ENCODE measurements at places on chromosomes 1 and 21.

GRCh38 chr1:230268371-230269170, 157.6 kb downstream of the PGBD5 start:
- no peak for DNase-seq

DNA sequence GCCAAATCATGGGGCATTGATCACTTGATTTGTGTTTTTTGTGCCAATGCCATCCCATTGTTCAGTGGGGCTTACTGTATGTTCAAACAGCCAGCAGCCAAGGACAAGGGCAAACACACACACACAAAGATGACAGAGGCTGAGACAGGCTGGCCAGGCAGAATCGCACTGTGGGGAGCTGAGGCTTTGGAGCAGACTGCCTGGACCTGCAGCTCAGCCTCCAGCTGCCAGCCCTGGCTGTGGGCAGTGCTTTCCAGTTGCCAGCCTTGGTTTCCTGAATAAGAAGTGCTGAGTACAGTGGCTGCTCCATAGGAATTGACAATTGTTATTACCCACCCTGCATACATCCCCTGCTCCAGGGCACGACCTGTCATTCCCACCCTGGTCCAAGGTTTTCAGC, 16.9 kb upstream of the PCP4 start:
- no peak for DNase-seq

DNA sequence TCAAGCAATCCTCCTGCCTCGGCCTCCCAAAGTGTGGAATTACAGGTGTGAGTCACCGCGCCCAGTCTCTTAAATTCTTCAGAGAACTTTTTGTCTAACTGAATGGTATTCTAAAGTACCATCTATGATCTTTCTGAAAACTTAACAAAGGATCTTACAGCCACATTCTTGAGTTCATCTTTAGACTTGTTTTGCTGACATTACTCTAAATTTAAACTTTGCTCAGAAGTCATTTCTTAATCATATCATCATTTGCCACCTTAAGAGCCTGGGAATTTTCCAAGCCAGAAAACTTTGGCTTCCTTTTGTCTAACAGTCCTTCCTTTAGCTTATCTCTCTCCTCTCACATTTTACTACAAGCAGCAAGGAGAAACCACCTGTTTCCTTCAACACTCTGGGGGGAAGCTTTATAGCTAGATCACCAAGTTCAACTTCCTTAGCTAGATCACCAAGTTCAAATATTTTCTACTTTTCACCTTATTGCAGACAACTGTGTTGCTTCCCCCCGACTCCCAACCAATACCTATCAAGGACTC, 5.4 kb upstream of the ZBTB8A start:
- DNase-seq: no peak

DNA sequence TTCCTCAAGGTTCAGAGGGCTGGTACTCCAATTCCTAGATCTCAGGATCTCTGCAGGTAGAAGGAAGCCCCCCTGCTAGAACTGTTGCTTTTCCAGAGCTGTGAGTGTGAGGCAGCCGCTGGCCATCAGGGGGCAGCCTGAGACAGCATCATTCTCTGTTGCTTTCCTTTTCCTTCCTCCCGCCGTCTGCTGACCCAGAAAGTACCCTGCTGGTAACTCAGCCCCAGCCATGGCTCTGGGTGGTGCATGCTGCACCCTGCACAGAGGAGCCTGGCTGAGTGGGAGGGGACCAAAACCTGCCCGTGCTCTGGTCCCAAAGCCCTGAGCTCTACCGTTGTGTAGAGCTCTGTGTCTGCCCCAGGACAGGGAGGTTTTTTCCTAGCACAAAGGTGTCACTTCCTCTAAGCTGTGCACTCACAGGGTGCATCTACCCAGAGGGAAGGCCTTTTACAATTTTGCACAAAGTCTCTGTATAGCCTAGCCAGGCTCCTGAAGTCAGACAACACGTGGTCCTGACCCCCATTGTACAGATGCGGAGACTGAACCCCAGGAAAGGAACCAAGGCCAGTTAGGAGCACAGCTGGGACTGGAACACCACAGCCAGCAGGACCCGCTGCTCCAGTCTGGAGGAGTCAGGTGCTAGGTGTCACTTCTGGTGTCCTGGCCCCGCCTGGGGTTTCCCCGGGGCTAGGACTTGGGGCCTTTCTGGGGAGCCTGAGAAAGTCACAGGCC, 5.6 kb upstream of the FAM131C start:
- peak; percentile 30 for DNase-seq

DNA sequence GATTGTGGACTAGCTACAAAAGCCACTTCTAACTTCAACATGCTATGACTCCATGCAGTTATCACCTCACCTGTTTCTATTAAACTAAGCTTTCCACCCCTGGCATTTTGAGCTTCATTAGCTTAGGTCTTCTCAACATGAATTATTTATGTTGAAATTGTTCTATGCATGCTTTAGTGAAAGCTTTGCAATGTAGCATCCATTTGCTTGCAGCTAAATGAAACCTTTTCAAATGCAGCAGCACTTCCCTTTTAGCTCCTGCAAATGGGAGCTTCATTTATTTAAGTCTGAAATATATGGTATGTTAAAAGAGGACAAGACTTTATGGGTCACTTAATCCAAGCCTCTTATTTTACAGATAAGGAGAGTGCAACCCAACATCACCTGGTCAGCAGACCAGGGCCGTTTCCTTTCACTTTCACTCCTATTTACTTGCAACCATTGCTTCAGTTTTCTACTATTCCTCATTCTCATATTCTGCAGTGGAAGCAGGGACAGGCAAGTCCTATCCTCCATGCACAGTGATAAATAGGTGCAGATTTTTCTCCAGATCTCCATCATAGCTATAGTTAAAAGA, 56.4 kb upstream of the SAMSN1 start:
- DNase-seq: no peak

- DNase-seq: no peak
Observed at GRCh38 chr1:82485591-82486369, 685.0 kb downstream of the ADGRL2 start.

DNA sequence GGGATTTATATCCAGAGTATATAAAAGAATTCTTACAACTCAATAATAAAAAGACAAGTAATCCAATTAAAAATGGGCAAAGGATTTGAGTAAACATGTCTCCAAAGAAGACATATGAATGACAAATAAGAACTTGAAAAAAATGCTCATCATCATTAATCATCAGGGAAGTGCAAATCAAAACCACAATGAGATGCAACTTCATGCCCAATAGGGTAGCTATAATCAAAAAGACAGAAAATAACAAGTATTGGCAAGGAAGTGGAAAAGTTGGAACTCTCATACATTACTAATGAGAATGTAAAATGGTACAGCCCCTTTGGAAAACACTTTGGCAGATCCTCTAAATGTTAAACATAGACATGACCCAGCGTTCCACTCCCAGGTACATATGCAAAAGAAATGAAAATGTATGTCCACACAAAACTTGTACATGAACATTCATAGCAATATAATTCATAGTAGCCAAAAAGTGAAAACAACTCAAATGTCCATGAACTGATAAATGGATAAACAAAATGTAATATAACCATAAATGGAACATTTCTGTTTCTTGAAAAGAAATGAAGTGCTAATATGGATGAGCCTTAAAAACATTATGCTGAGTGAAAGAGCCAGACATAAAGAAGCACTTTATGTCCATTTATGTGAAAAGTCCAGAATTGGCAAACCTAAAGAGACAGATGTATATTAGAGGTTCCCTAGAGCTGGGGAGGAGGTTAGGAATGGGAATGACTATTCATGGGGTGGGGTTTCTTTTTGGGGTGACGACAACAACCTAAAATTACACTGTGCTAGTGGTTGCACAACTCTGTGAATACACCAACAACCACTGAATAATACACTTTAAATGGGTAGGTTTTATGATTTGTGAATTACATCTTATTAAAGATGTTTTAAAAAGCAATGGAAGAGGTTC, 259.7 kb downstream of the RHOU start:
- DNase-seq: no peak

DNA sequence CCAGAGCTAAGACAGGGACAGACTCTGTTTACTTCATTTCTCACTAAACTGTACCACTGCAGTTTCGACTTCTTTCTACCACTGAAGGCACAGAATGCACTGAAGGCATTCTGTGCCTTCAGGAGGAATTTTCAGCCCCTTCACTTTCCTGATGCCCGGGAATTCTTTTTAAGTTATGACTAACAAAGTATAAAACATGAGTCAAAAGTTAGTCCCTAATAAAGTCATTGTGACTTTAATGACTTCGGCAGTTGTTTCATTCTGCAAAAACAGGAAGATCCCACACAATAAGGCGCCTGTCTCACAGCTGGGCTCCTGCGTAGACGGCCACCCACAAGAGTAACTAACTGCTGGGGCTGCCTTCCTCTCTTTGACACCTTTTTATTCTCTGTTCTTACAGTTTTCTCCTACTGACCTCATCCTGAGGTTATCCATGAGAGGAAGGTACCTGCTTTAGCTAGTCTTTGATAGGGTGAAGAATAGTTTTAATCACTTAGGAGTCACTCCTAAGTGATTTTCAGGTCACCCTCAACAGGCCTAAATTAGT, 183.9 kb upstream of the SGIP1 start:
- no peak for DNase-seq

DNA sequence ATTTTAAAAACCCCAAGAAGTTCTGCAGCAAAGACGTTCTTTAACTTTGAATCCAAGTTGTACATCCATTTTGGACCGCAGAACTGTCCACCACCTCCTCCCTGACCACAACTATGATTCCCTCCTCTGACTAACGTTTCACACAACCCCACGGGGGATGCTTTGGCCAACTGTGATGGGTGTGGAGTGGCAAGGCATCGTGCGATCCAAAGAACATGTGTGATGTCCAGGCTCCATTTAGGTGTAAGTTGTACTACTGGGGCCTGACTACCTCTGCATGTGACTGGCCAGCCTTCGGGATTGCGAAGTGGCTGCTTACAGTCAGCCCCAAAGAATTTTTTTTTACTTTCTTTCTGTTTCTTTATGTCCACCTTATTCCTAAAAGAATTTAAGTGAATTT, 6.7 kb downstream of the KCNJ15 start:
- no peak for DNase-seq

GRCh38 chr1:233620065-233620464, 6.2 kb downstream of the KCNK1 start:
- DNase-seq: no peak

GRCh38 chr1:9904596-9904995, 5.5 kb downstream of the CTNNBIP1 start:
- DNase-seq: no peak

DNA sequence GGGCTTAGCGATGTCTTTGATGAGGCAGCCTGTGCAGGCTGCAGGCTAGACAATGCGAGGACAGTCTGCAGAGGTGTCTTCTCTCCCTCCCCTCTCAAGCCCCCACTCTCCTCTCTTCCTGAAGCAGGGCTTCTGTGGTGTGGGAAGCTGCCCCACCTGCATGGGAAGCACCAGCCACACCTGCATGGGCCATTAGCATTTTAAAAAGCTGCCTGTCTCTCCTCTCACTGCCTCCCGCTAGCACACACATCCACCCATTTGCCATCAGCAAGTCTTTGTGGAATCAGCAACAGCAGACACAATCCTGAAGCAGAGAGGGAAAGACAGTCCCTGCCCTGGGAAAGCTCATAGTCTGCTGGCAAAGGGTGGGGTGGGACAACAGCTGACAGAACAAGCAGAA, 53.1 kb downstream of the NAV1 start:
- DNase-seq: no peak

DNA sequence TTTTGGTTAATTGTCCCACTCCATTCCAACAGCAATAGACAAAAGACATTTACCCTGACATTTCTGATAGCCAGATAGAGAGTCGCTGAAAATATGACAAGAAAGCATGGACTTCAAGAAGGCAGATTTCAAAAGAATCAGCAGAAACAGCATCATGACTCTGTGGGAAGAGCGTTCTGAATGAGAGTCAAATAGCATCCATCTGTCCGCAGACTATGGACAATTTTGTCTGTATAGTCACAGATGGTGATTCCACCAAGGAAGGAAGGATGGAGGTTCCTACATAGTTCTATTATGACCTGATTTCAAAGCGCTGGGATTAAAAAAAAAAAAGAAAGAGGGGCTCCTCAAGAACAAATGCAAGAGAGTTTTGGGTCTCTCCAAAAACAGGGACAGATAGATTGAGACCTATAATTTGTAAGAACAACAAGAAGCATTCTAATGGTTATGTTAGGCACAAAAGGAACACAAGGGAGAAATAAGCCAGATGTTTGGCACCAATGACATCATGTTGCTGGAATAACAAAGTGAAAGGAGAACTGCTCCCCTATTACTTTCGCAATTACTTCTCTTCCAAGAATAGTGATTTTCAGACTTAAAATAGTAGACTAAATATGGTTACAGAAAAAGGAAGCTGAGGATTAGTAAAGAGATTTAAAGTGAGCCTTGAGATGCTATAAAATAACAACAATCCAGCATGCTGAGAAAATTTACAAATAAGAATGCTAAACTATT, 28.5 kb downstream of the NIBAN1 start:
- DNase-seq: no peak

DNA sequence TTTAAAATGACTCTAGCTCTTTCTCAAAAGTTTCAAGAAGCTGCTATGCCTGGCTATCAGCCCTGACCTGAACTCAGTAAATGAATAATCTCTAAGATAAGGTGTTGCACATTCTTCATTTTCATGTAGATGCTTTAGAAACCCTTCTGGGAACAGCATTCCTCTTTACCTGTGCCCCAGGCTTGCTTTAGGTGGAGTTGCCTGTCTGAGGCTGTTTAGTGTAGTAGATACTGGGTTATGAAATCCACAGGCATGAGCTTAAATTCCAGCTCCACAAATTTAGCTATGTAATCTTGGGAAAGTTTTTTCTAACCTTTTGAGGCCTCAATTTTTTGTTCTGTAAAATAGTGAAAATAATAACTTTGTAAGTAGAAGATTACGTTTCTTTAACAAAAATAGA, 41.6 kb downstream of the ATP6V1G3 start:
- no peak for DNase-seq

DNA sequence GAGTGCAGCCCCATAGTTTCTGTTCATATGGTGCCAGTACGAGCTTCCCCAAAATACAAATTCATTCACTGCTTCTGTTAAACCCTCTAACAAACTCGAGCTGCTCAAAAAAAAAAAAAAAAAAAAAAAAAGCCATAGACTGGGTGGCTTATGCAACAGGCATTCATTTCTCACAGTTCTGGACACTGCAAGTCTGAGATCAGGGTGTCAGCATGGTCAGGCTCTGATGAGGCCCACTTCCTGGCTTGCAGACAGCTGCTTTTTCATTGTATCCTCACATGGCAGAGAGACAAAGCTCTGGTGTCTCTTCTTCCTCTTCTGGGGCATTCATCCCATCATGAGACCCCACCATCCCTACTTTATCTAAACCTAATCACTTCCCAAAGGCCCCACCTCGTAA, 121.6 kb downstream of the PTBP2 start:
- no peak for DNase-seq

GRCh38 chr1:228894442-228894989, 159.2 kb downstream of the RHOU start:
- no peak for DNase-seq
